ENCODE measurements at places on chromosomes 5 and 9.

- no peak for DNase-seq
These were observed 160.5 kb downstream of the FGF18 start for GRCh38 chr5:171579976-171580411.

DNA sequence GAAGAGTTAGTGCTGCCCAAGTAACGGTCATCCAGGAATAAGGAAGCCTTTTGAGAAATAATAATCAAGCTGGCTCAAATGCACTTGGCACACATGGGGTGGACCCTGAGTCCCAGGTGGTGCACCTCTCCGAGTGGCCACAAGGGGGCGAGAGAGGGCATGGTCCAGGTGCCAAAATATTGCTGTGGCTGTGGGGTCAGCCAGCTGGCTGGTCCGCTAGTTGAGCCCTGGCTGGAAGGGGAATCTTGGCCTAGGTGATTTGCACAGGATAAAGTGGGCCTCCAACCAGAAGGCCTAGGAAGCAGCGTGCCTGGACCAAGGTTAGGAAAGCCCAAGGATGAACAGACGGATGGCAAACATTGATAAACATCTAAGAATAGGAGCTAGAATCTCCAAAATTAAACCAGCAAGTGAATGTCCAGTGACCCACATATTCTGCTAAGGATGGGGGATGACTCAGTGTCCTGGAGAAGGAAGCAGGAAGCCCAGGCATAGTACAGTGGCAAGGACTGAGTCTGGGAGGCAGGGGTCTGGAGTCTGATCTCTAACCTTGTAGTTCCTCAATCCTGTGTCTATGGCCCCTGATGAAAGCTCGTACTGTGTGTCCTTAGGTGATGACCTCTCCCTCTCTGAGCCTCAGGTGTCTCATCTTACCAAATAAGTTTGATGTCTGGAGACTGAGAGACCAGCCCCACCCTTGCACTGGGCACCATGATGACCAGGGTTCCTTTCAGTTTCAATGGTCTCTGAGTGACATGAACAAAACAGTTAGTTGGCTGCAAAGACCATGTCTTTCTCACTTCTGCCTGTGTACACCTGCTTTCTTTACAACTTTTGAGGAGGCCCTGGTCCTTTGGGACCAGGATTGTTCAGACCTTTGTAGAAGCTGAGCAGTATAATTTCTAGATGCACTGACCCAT is 19.2 kb upstream of the SHB start:
- peak; percentile 80 for DNase-seq

DNA sequence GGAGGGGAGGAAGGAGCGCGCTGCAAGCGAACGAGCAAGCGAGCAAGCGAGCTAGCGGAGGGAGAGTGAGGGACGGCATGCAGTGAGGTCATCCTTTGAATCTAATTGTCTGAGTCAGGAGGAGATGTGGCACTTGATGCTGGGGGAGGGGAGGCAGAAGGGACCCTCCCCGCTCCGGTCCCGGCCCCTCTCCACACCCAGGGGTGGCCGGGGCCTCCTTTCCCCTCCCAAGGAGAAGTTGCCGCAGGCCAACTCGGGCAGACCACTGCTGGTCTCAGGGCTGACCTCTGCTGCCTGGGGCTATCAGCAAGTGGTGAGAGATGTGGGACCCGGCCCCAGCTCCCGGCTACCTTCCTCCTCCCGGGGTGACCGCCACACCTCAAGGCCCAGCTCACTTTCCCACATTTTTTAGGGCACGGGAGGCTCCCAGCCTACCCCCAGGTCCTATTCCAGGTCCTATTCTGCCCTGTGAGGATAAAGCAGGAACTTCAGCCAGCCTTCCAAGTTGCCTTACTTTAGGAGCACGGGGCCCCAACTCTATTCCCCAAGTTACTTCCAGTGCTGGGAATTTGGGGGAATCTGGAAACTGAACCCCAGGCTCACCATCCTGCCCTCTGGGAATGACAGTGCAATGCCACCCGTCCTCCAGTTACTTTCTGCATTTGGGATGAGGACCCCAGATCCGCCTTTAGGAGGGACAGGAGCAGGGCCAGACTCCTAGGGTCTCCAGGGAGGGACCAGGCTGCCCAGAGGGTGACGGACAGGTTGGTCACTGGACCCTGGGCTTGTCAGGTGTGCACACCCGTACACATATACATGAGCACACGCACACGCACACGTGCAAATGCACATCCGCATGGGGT is 11.1 kb downstream of the CNTFR start:
- peak; percentile 37 for DNase-seq

DNA sequence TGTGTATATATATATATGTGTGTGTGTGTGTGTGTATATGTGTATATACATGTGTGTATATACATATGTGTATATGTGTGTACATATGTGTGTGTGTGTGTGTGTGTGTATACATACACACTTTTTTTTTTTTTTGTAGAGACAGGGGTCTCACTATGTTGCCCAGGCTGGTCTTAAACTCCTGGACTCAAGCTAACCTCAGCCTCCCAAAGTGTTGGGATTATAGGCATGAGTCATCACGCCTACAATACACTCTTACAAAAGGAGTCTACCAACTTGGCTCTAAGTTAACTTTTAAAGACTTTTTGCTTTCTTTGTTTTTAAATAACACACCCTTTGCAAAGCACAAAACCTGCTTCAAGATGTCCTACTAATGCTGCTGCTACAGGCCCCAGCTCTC is 2.1 kb downstream of the C9orf78 start:
- DNase-seq = no peak

- DNase-seq = no peak
These were observed 1365.5 kb upstream of the CDH9 start for GRCh38 chr5:28403846-28404245.

GRCh38 chr9:75186767-75187380 is 98.6 kb downstream of the OSTF1 start:
- no peak for DNase-seq

- DNase-seq = no peak
These were observed 70.8 kb upstream of the FAM174A start for GRCh38 chr5:100464418-100464817.

GRCh38 chr9:115360122-115360521 is 242.2 kb upstream of the TNC start:
- DNase-seq = no peak

DNA sequence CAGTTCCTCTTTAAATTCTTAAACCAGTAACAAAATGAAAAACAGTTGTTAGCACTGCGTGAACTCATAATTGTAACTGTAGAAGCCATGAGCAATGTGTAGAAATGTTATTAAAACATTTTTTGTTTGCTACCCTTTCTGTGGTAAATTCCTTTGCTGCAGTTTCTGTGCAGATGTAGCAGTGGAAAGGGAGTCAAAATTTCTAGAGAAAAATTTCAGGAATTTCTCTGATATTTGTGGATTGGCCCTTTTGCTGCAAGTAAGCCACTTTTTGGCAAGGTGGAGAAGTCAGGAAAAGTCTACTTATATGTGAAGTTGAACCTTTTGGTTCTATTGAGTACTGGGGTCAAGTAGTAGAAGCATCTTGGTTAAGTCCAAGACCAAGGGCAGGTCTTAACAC is 10.1 kb downstream of the FBXL7 start:
- DNase-seq = no peak

GRCh38 chr5:61995486-61995885 is 310.5 kb upstream of the KIF2A start:
- no peak for DNase-seq

- no peak for DNase-seq
These were observed 329.0 kb upstream of the MPDZ start for GRCh38 chr9:13608451-13608850.

GRCh38 chr5:143933451-143933850 is 121.5 kb downstream of the HMHB1 start:
- no peak for DNase-seq

All from activated CD4-positive, alpha-beta T cell treated with anti-CD3 and anti-CD28 coated beads for 48 hours (primary cell).